ENCODE measurements at places on chromosomes 6 and 20.
A peak's percentile ranks its signal among the peaks of the same experiment; 100 is the strongest.

DNA sequence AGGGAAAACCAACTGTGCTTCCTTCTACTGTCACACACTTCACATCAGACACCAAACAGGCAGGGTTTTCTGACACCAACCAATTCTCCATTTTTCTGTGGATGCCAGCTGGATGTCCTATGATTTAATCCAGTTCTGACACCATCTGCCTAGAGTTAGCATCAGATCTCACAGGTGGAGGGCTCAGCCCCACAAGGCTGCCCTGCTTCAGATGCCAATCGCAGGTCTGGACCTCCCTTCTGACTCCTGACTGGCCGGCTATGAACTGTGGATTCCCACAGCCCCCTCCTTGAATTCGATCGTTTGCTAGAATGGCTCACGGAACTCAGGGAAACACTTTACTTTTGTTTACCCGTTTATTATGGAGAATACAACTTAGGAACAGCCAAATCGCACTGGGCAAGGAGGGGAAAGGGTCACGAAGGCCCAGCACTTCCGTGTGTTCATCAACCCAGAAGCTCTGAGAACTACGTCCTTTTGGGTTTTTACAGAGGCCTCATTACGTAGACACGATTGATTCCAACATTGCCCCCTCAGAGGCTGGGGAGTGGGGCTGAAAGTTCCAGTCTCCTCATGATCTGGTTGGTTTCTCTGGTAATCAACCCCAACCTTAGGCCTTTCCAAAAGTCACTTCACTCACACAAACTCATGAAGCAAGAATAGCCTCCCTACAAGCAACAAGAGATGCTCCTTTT, 25.4 kb upstream of the MAS1 start:
- no peak for DNase-seq

DNA sequence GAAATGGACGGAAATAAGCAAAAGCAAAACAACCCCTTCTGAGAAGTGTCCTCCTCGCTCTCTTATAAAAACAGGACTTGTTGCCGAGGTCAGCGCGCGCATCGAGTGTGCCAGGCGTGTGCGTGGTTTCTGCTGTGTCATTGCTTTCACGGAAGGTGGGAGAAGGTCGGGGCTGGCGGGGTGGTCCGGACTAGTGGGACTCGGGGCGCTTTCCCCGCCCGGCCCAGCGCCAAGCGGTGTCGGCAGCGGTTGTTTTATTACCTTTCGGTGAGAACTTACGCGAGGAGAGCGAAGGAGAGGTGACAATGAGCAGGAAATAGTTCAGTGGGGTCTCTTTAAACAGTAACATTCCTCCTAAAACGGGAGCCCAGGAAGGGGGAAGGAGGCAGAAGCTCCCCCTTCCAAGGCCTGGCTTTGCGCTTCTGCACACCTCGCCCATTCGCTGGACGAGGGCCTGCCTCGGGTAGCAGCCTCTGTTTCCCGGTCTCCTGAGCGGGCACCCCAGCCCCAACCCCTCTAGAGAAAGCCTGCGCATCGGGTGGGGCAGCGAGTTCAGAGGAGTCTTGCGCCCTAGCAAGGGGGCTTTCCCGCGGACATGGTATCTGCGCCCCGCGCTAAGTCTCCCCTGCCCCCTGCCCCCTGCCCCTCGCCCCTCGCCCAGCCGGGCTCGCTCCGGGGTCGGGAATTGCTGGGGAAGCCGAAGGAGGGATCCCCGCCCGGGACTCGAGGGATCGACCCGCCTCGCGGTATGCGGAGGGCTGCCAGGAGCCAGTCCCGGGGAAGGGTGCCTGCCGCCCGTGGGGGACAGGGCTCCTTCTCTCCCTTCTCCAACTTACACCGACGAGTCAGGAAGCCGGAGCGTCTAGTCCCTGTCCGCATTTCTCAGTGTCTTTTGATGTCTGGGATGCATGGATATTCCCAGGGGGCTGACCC, 1.2 kb upstream of the TBXT start:
- no peak for DNase-seq

DNA sequence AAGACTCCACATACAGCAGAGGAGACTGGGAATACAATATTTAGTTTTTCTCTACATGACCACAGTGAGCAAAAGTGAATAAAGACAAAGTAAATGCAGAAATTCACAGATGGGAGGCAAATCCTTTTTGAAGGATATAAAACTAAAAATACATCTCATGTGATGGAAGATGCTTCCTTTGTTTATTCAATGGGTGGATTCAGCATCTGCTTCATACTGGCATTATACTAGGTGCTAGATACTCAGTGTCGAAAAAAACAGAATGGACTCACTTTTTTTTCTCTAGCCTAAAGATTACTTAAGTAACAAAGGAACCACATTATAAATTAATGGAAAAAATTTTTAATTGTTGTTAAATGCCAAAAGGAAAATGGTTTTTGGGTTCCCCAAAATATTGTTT, 216.2 kb downstream of the TRDN start:
- no peak for DNase-seq

- no peak for DNase-seq
These were observed 395.7 kb downstream of the ZFAND3 start for GRCh38 chr6:38215225-38215624.

GRCh38 chr6:96749891-96750290, 87.4 kb downstream of the GPR63 start:
- no peak for DNase-seq

DNA sequence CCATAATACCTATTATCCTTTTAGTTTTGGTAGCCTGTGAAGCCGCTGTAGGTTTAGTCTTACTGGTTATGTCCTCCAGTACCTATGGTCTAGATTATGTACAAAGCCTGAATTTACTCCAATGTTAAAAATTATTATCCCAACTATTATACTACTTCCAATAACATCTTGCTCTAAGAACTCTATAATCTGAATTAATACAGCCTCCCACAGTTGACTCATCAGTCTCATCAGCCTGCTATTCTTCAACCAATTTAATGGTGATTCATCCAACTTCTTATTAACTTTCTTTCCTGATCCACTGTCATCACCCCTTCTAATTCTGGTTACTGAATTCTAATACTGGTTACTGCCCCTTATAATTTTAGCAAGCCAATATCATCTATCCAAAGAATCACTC, 370.3 kb upstream of the OPRM1 start:
- no peak for DNase-seq

DNA sequence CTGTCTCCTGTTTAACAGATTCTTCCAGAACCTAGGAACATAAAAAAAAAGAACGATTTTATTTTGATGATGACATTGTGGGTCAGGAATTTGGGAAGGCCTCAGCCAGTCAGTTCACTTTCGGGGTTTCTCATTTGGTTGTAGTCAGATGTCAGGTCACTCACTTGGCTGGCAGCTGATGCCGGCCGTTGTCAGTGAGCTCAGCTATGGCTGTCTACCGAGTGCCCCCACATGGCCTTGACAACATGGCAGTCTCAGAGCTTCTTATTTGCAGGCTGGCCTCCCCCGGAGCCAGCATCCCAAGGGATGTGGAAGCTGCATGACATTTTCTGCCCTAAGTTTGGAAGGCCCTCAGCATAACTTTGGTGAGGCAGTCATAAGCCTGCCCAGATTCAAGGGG, 11.5 kb downstream of the RNF217 start:
- no peak for DNase-seq

DNA sequence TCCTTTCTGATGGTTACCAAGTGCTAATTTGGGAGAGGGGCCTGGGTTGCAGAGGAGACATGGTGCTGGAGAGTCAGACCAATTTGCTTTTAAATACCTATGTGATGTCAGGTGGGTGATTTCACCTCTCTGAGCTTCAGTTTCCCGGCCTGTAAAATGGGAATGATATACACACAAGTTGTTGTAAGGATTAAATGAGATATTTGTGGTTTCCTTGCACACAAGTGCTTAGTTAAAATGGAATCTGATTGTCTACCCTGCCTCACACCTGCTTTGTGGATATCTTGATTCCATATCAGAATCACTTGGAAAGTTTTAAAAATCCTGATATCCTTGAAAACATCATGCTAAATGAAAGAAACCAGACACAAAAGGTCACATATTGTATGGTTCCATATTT, 44.5 kb downstream of the SCAND1 start:
- no peak for DNase-seq

DNA sequence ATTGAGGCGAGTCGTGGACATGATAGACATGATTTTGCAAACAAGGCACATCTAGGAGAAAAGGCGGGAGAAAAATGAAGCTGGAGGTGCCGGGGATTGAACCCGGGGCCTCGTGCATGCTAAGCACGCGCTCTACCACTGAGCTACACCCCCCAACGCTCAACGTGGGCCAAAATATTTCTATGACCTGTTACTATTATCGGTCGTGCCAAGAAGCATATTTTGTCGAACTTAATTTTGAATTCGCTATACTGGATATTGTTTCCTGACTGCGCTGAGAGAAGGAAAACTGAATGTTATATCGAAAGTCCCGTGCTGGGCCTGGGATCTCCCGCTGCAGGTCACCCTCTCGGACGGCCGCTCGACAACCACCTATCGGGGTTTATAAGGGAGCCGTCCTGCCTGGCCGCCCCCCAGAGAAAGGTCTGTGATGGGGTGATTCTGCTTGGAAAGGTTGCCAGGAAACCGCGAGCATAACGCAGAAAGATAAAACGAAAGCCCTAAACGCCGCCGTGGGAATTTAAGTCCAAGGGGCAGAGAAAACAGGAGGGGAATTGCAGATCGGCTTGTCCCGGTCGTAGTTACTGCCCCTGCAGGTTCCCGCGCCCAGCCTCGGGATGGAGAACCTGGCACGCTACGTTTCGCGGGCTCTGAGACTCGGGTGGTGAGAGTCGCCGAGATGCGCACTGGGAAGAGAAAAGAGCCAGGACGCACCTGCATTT, 60.0 kb downstream of the TRIM27 start:
- DNase-seq = peak; percentile 79

DNA sequence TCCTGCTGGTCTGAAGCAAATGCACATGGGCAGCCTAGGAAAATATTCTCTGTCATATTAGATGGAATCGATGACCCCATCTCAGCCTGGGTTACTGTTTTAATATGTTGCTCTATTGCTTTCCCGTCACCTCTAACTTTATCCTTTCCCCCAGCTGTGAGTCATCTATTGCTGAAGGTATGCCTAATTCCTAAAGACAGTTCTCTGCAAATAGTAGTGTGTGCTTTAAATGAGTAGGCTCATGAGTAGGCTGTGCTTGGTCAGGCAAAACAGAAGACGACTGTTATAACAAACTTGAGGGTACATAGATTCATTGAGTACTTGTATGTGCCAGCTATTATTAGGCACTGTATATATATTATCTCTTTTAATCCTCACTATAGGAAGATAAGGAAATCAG, 47.2 kb downstream of the CTNNBL1 start:
- no peak for DNase-seq

DNA sequence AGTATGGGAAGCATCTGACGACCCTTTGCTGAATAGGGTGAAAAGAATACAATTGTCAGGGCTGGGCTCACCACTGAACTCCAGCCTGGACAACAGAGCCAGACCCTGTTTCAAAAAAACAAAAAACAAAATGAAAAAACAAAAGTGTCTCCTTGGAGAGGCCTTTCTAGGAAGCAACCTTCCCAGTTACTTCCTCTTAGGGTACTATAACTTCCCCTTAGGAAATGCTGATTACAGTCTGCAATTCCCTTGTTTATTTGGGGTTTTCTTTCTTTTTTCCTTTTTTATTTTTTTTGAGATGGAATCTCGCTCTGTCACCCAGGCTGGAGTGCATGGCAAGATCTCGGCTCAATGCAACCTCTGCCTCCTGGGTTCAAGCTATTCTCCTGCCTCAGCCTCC, 20.5 kb upstream of the TTPAL start:
- no peak for DNase-seq

GRCh38 chr20:20188647-20189046, 136.3 kb downstream of the CFAP61 start:
- no peak for DNase-seq

- no peak for DNase-seq
These were observed 87.1 kb upstream of the PLN start for GRCh38 chr6:118460958-118461470.
